Activated T-cell treated with anti-CD3 and anti-CD28 coated beads, Interleukin-2, amount 50 U/mL, for 24 hours (primary cell): ENCODE measurements at places on chromosomes 16 and 17.

DNA sequence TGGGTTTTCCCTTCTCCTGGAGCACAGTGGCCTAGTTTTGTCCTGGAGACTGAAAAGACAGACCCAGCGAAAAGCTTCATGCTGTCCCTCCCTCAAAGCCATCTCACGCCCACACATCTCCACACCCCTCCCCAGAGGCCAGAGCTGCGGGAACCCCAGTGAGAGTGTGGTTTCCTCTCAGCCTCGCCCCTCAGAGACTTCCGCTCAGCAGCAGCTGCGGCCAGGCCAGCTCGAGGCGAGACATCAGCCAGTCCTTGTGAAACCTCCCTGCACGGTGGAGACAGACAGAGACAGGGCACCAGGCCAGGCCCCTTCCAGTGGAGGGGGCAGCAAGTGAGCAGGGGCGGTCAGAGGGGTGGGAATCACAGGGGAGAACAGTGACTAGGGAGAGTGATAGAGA, 77.0 kb upstream of the TNRC6C start:
- H3K4me3 ChIP-seq, result peak overlapping the region; percentile 38
- peak overlapping the region; percentile 63 for H3K27ac ChIP-seq
- peaks cover 5% of the 10 kb centered on the region for H3K27me3 ChIP-seq

GRCh38 chr16:84268291-84269040, 26.2 kb upstream of the WFDC1 start:
- no peak overlapping the region for H3K27ac ChIP-seq
- no peaks in the 10 kb centered on the region for H3K4me1 ChIP-seq
- no peak for DNase-seq

GRCh38 chr17:49729069-49729468, 21.3 kb upstream of the SLC35B1 start:
- no peaks in the 10 kb centered on the region for H3K27me3 ChIP-seq
- H3K4me1 ChIP-seq, result peaks cover 65% of the 10 kb centered on the region
- peak overlapping the region; percentile 79 for H3K27ac ChIP-seq
- DNase-seq, result no peak

DNA sequence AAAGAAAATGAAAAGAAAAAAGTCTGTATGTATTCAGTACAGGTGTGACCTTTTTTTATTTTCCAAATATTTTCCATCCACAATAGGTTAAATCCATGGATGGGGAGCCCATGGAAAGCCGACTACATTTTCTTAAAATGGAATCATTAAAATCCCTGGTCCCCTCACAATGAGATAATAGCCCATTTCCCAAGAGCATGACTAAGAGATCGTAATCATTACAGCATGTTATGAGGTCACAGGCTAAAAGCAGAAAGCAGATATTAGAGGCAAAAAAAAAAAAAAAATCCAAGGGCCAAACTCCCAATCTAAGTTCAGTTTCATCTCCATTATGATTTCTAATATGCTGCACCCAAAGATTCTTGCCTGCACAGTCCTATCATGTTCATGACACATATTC, 44.7 kb downstream of the CYTH1 start:
- peak overlapping the region; percentile 79 for H3K4me3 ChIP-seq
- peak overlapping the region; percentile 94 for H3K27ac ChIP-seq
- DNase-seq, result no peak
- H3K36me3 ChIP-seq, result peaks cover 32% of the 10 kb centered on the region
- peaks cover 92% of the 10 kb centered on the region for H3K4me1 ChIP-seq

DNA sequence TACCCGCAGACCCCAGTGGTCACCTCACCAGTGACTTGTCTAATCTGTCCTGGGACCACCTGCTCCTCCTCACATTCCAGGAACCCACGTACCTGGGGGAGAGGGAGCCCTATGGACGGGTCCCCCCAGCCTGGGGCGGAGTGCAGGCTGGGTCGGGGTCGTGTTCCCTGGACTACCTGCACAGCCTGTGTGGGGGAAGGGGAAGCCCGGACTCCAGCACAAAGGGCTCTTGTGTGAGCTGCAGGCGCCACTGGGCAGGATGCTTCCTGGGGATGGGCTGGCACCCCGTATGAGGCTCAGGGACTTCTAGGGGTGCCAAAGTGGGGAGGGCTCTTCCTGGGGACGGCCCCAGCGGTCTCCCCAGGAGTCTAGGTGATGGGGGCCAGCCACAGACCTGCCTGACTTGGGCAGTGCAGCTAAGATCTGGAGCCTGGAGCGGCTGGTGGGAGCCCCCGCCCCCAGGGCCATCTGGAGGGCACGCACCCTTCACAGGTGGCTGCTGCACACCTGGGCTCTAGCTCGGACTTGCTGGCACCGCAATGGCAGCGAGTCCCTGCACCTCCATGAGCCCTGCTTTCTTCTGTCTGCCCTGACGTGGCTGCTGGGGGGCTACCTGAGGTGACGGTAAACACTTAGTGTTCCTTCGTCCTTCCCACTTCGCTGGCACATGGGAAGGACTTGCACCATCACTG, 7.5 kb downstream of the VASN start:
- no peak overlapping the region for H3K27ac ChIP-seq
- no peak for DNase-seq
- H3K4me1 ChIP-seq, result peaks cover 8% of the 10 kb centered on the region
- H3K27me3 ChIP-seq, result no peaks in the 10 kb centered on the region

GRCh38 chr17:51365090-51365489, 104.7 kb downstream of the UTP18 start:
- H3K4me1 ChIP-seq, result peaks cover 17% of the 10 kb centered on the region
- no peaks in the 10 kb centered on the region for H3K27me3 ChIP-seq
- no peak for DNase-seq
- H3K36me3 ChIP-seq, result no peaks in the 10 kb centered on the region
- no peak overlapping the region for H3K4me3 ChIP-seq
- no peak overlapping the region for H3K27ac ChIP-seq

DNA sequence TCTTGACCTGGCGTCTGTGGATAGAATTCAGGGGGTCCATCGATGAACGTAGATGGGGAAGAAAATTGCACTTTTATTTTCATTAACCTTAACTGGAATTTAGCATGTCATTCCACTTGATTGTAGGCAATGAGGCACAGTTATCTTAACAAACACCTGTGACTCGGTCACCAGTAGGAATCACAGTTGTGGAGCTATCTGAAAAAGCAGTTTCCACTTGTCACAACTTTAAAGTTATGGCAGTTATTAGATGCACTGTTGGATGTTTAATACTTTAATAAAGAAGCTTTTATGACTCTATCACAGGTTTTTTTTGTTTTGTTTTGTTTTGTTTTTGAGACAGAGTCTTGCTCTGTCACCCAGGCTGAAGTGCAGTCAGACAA, 83.7 kb upstream of the LGALS9 start:
- H3K4me1 ChIP-seq, result peaks cover 69% of the 10 kb centered on the region

- H3K4me3 ChIP-seq, result no peak within 1 kb of the TSS
- peak; percentile 58 for DNase-seq
- H3K36me3 ChIP-seq, result peaks cover 15% of the 10 kb centered on the region
- no peaks in the 10 kb centered on the region for H3K27me3 ChIP-seq
- H3K27ac ChIP-seq, result no peak within 1 kb of the TSS
- peaks cover 17% of the 10 kb centered on the region for H3K4me1 ChIP-seq
These were observed at the start of gene RARA for GRCh38 chr17:40309031-40309948. TSS of gene RARA (plus strand) at chr17:40309180. CDS start at chr17:40331219, 22,039 bp downstream.

GRCh38 chr16:57380671-57381462, 8.6 kb downstream of the CX3CL1 start:
- H3K27me3 ChIP-seq, result no peaks in the 10 kb centered on the region
- H3K27ac ChIP-seq, result no peak overlapping the region
- DNase-seq, result no peak
- no peak overlapping the region for H3K4me3 ChIP-seq

DNA sequence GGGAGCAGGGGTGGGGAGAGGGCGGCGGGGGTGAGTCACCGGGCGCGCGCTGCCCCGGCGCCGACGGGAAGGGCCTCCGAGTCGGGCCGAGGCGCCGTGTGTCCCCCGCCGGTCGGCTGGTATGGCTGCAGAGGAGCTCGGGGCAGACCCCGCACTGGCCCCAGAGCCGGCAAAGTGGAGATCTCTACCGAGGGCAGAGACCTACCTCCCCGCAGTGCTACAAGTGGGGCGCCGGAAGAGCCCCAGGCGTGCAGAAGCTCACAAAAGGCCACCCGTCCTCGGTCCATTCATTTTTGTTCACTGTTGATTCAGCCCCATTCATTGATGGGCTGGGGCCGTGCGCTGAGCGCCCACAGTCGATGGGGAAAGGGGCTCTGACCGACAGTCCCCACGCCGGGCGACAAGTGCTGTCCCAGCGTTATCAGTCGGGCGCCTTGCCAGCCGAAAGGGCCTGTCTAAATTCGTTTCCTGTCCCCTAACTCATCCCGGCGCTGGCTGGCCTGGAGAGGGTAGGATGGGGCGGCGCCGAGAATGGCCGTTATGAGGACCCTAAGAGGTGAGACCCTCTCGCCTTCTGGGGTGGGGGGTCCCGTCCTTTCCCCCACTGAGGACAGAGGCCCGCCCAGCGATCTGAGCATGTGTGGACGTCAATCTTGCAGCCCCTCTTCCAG, 709 bp upstream of the ENO3 start:
- H3K27me3 ChIP-seq, result no peaks in the 10 kb centered on the region
- DNase-seq, result no peak
- peaks cover 36% of the 10 kb centered on the region for H3K36me3 ChIP-seq
- H3K4me3 ChIP-seq, result peak overlapping the region; percentile 94
- H3K4me1 ChIP-seq, result peaks cover 28% of the 10 kb centered on the region
- H3K27ac ChIP-seq, result peak overlapping the region; percentile 96

DNA sequence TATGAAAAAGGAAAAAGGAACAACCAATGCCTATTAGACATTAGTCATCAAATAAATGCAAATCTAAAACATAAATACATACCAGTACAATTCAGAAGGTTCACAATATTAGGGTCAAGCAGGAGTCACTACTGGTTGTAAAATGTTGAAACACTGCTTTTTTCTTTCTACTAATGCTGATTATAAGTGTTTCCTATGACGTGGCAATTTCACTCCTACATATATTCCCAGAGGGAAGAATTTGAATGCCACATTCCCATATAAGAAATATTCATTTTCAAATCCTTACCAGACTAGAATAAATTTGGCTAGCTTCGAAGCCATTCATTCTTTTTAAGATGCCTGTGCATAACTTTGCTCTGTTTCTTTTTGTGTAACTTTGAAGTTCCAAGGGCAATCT, 2.6 kb upstream of the KRTAP9-2 start:
- no peak for DNase-seq
- peaks cover 11% of the 10 kb centered on the region for H3K27me3 ChIP-seq
- H3K4me1 ChIP-seq, result no peaks in the 10 kb centered on the region
